Colonic mucosa (tissue), 4 donors: ENCODE measurements at places on chromosomes 16 and 17. TPM values are rescaled to one million over a fixed set of nuclear protein-coding genes. Genes with fewer than 3 reads are reported as not detected.

The GPR142 gene
- total RNA-seq, result 0.35 TPM

The KRTAP9-2 gene
- total RNA-seq, result not detected

DNA sequence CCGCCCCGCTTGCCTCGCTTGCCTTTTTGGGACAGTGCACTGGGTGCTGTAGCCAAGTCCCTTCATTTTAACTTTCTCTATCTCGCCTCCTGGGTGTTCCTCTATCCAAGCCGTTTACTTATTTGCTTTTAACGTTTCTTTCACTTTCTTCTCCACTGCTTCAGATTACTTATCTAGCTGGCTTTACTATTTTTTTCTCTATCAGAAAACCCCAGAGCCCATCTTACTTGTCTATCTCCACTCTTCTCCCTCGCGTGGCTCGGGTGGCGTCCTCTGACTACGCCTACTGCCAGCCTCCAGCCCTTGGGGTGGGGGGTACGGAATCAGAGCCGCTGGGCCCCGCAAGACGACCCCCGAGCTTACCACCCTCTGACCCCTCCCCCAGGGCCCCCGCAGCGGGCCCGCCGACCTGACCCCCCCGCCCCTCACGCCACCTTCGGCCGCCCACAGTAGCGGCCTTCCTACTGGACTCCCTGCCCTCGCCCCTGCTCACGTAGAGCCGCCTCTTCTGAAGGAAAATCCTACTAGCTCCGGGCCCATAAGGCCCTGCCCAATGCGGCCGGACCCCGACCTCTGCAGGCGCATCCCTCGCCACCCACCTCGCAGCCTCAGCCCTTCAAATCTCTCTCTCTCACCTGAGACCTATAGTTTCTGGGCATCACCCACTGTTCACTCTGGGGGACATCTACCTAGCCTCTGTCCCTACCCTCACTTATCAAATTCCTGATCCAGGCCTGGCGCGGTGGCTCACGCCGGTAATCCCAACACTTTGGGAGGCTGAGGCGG, 1.0 kb upstream of the SLC12A4 start:
- no peak for DNase-seq

DNA sequence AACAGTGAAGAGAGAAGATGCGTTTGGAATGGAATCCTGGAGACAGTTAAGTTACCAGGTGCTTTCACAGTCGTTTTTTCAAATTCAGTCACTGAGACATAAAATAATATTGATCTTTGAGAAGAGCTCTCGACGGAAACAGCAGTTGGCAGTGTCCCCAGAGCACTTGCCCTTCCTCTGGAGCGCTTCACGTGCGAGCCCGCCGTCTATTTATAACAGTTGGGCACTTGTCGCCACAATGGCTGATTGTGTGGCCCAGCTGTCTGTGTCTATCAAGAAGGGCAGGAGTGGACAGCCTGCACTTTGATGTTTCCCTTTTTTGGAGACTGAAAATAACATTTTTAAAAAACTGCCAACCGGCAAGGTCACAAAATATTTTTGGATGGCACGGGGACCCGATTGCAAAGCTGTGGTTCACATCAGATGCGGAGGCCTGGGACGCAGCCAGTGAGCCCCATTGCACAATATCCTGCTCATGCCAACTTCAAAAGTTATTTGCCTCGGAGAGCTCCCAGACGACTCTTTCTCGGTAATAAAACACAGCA, 62.9 kb downstream of the ADCY9 start:
- peak; percentile 67 for DNase-seq

GRCh38 chr16:86965840-86966550, 351.2 kb downstream of the C16orf95 start:
- DNase-seq, result no peak

DNA sequence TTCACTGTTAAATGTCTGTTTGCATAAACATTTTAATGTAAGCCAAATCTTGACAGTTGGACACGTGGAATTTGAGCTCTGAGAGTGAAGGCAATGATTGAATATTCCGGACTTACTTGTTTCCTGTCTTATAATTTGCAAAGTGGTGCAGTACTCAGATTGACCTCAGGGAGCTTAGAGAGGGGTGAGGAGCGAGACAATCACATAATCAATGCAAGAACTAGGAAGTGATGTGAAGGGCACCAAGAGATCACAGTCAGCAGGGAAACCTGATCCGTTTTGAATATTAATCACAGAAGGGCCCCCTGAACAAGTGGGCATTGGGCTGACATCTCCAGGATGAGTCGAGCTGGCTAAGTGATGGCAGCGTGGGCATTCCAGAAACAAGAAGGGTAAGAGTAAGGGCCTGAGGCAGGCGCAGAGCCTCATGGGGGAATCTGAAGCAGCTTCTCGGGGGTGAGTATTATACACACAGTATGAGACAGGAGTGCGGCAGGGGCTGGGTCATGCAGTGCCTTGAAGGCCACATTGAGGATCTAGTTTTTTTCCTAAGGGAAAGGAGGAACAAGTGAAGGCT, 26.1 kb downstream of the TEX2 start:
- no peak for DNase-seq

The TVP23A gene
- not detected for total RNA-seq

DNA sequence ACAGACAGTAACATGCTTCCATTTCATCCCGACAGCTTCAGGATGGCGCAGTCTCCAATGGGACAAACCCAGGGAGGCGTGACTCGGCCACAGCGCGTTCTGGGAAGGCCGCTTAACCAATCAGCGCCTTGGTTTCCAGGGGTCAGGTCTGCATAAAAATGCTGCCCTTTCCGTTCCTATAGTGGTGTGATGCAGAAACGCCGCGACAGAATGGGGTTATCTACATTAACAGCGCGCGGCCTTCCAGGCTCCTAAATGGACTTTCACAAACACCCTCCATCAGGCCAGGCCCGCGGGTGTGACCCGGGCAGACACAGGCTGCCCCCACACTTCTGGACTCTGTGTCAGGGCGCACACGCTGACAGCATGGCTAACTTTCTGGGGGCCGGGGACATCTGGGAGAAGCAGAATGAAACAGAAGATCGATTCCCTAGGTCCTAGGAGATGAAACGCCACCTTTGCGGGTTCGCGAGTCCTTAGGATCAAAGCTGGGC, 792 bp downstream of the TMEM231 start:
- DNase-seq, result peak; percentile 92

The HID1 gene
- total RNA-seq, result 54.8 TPM

DNA sequence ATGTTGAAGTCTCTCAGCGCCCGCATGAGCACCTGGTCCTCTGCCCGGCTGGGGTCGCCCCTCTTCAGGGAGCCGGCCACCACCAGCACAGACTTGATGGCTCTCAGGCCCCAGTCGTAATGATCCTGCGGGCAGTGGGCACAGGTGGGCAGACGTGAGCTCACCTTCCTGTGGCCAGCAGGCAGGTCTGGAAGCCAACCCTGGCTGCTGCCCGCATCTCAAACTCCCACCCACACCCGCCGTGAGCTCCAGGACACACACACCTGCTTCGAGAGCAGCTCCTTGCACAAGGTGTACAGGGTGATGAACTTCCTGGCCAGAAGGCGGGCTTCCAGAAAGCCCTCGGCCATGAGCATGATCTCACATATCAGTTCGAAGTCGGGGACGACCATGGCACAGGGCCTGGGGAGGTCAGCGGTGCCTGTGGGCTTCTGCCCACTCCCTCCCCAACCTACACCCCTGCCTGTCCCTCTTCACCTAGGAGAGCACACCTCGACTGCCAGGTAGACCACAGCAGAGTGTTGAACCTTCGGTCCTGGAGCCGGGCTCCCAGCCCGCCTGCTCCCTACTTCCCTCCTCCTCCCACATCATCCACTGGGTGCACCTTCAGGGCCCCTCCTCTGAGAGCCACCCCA, 82.4 kb downstream of the DNAH17 start:
- no peak for DNase-seq

The C1QL1 gene
- 1.2 TPM for total RNA-seq

GRCh38 chr17:48800626-48801217, 16.3 kb downstream of the TTLL6 start:
- peak; percentile 68 for DNase-seq

- DNase-seq, result peak; percentile 75
Measured at GRCh38 chr16:30786936-30787612, at the start of gene ZNF629. Gene ZNF629, minus strand, starts transcription at chr16:30787205. Its CDS starts 2,723 bp downstream, at chr16:30784482.

- DNase-seq, result no peak
Measured at GRCh38 chr16:60214311-60214710, 1480.2 kb upstream of the GOT2 start.

- DNase-seq, result peak; percentile 35
Measured at GRCh38 chr16:14286368-14287230, 215.5 kb downstream of the MRTFB start.

DNA sequence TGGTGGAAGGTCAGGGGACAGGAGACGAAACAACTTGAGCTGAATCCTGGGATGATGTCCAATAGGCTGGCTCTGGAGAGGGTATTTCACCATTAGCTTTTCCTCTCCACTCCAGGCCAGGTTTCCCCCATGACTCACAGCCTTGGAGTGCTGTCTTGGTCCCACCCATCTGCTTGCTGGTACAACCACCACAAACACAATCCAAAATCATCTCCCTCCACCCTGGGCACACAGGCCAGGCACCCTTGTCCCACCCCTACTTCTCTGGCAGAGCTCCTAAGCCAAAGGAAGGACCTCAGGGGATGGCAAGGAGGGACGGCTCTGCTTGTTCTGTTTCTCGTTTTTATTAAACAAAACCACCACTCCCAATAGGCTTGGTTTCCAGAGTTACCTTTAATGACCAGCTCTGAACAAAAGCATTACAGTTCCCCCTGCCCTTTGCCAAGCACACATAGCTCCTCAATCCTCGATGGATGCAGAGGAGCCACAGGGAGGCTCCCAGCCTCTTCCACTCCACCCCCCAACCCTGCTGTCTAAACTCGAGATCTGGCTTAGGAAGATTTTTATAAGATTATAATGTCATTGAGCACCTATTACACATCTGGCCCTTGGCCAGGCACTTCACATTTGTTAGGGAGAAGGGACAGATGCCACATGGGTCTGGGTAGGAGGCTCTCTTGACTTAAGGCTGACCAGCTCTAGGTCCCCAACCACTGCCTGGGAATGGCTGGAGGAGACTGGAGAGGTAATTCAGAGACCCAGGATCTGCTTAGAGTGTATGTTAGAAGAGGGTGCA, 13.3 kb downstream of the CAVIN1 start:
- DNase-seq, result no peak

DNA sequence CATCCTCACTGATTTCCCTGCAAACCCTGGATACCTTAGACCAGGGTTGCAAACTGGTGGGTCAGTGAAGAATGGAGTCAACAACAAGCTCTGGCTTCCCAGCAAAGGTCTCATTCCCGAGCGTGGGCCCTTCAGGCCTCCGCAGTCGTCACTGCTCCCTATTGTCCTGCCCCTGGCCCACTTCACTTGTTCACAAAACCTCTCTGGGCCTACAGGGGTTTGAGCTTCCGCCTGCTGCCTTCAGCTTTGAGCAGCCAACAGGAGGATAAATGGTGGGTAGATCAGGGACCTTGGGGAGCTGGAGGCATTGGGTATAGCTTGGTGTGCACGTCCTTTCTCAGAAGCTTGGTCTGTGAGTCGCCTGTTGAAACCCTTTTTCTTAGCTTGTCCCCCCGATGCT, 148.8 kb downstream of the KATNIP start:
- no peak for DNase-seq

The GPRC5B gene
- 3.1 TPM for total RNA-seq

The CDRT15L2 gene
- total RNA-seq, result not detected

DNA sequence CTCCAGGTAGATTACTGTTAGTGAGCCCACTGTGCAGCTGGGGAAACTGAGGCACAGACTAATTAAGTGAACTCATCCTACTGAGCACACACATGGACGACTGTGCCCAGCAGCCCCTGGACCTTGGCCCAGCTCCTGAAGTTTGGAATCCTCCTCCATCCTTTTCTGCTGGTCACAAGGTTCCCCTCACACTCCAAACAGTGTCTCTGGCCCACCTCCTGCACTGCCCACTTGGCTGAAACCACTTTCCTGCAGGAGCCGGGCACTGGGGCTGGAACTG, 3.6 kb downstream of the RHBDF2 start:
- no peak for DNase-seq

DNA sequence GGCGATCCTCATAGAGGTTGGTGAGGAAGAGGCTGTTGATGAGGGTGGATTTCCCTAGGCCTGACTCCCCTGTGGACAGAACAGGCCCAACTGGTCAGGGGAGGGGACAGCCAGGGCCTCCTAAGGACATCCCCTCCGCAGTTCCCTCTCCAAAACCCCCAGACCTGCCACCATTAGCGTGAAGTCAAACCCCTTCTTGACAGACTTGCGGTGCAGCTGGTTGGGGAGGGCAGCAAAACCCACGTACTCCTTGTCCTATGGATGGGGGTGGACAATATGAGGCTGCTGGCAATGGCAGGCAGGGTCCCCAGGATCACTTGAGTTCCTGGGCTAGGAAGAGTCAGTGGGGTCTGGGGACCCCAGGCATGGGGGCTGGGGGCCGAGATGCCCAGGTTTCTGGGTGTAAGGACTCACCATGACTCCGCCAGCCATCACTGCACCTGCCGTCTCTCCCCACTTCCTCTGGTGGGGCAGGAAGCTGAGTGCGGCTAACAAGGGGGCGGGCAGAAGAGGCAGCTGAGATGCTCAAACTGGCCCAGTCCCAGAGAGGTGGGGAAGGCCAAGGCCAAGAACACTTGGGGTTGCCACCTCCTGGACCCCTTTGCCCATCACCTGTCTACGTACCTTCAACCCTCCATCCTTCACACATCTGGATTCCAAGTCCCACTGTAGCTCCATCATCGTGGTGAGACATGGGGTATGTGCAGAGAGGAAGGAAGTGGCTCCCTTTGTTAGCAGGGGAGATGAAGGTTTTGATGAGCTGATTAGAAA, at the start of gene SEPTIN1:
Gene SEPTIN1, minus strand, starts transcription at position 451 of the 771 bp plus-strand sequence. Its CDS starts 19 bp downstream, at position 432.
- no peak for DNase-seq

DNA sequence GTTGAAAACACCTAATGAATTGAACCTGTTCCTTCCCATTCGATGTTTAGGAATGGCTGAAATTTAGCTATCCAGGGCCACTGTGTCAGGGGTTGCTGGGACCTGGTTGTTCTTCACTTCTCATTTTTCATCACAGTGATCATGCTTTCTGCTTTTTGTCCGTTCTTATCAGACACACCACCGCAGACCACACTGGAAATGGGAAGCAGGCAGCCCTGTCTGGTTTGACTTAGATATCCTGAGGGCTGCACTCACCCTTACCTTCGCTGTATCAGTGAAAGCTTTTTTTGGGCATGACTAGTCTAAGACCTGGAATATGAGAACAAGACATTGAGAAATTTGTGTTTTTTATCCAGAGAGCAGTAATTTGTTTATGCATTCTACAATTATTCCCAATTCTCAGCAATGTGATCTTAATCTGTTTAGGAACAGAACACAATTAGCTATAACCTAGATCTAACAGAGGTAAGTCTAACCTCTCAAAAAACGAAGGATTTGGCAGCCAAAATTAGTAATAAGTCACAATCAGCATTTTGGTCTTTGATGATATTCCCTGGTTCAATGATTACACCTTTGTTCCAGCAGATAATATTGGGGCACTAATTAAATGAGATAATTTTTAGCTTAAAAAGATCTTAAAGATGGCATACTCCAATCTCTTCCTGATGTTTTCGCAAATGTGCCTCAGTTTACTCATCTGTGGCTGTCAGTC, 126.0 kb upstream of the GOT2 start:
- DNase-seq, result no peak
